ENCODE measurements at places on chromosomes 12 and 14. TPM values are rescaled to one million over a fixed set of nuclear protein-coding genes. Genes with fewer than 3 reads are reported as not detected.
A peak's percentile ranks its signal among the peaks of the same experiment; 100 is the strongest.

DNA sequence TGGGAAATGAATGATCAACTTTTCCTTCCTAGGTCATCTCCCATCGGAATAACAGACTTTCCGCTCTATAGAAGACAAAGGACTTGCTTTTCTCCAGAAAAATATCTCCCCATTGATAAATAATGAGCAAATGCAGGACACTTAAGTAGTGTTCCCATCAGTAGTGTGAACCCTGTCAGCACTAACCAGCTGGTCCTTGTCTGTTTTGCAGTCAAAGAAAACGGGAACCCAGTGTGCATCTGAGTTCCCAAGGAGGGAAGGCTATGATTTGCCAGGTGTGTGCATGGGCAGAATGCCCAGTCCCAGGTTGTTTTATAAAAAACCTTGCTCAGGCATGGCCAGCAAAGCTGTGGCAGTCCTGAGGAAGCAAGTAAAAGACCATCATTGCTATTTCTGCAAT lies 256.5 kb upstream of the HMGA2 start:
- DNase-seq = no peak

DNA sequence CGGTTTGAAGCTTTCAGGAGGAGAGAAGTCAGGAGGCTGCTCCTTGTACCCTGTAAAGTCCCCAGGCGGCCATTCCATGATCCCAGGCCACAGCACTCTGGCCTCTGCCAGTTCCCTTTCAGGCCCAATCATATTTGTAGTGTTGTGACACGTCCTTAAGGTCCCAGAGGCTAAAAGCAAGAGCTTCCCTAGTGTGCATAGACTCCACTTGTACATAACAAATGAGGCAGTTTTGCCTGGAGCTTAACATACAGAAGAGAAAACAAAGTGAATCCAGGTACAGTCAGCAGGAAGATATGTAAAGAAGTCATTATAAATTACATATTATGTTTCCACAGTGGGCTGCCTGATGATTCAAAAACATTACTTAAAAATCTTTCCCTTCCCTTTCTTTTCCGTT lies 81.1 kb upstream of the RPH3A start:
- DNase-seq = no peak

- no peak for DNase-seq
Measured at GRCh38 chr12:3186546-3187215, 109.5 kb downstream of the TSPAN9 start.

DNA sequence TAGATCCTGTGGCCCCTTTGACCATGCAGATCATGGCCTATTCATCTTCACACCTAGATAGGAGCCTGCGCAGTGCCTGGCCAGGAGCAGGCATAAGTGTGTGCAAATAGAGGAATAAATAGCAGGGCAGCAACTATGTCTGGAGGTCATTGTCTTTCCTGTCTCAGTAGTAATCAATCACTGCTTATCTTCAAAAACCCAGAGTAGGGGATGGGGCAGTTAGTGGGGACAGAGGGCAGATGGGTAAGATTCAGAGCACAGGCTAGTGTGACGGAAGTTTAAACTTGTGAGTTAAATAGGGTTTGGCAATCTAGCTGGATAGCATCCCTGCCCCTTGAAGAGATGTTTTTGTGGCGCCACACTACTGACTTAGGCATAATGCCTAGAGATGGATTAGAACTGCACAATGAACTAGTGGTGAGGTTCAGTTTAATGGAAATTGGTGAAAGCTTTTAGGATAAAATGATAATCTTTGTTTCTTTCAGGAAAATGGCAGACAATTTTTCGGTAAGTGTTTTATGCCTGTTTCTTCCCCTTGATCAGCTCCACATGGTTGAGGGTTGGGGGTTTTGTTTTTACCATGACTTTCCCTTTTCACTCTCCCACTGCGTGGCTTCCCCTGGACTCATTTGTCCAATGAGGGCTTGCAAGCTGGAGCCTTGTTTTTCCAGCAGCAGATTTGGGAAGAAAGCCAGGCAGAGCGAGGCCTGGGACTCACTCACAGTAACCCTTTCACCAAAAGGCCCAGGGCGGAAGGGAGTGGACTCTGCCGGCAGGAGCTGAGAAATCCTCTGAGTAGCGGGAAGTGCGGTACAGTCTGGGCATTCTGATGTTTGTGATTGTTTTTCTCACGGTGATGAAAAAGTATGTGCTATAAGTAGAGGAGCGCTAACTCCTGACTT lies 8.1 kb downstream of the LGALS3 start:
- peak; percentile 69 for DNase-seq

- DNase-seq = no peak
Measured at GRCh38 chr12:6306599-6307220, 3.8 kb upstream of the PLEKHG6 start.

DNA sequence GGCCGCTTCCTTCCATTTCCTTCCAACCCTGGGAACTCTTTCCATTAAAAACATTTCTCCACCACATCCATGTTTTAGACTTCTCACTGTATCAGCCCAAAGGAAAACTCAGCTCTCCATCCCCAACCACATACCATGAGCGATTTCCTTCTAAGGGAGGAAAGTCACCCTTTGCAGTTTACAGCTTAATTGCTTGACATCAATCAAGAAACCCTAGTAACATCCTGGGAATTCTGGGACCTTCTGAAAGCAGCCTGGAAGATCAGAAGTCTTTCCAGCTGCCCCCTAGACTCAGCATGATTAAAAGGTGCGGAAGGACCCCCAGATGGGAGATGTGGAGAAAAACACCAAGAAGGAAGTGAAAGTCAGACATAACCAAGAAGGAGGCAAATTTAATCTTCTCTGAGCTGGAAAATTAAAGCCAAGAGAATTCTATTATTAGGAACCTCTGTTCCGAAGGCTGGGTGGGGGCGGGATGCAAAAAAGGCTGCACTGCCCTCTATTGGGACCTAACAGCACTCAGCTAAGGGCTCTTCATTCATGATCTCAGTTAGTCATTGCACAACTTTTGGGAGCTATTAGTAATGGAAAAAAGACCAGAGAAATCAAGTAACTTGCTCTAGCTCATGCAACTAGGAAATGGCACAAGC lies 73.3 kb upstream of the PLXNC1 start:
- peak; percentile 73 for DNase-seq

DNA sequence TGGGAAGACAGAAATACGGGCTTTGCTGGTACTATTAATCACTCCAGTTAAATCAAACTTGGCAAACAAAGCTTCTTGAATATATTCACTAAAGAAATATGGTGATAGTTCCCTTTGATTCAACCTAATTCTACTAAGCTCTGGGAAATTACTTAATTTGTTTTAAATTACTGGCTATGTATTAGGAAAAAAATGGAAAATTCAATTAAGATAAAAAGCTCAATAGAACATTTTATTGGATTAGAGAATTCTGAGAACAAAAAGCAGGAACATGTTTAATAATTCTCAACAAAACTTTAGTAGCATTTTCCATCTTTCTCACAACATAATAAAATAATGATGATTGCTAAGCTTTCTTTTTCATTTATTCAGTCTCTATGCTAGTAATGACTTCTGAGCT lies 30.2 kb downstream of the BDKRB1 start:
- DNase-seq = no peak

Gene CYP27B1
- polyA plus RNA-seq = 1.5 TPM

Gene RNASE3
- polyA plus RNA-seq = 0.44 TPM

Gene PLA2G1B
- polyA plus RNA-seq = 0.87 TPM

Gene MDGA2
- polyA plus RNA-seq = 0.18 TPM

Data from right lung (tissue), 10 donors.